Kidney epithelial cell (primary cell): ENCODE measurements at places on chromosomes 2 and 18. TPM values are rescaled to one million over a fixed set of nuclear protein-coding genes. Genes with fewer than 3 reads are reported as not detected.

DNA sequence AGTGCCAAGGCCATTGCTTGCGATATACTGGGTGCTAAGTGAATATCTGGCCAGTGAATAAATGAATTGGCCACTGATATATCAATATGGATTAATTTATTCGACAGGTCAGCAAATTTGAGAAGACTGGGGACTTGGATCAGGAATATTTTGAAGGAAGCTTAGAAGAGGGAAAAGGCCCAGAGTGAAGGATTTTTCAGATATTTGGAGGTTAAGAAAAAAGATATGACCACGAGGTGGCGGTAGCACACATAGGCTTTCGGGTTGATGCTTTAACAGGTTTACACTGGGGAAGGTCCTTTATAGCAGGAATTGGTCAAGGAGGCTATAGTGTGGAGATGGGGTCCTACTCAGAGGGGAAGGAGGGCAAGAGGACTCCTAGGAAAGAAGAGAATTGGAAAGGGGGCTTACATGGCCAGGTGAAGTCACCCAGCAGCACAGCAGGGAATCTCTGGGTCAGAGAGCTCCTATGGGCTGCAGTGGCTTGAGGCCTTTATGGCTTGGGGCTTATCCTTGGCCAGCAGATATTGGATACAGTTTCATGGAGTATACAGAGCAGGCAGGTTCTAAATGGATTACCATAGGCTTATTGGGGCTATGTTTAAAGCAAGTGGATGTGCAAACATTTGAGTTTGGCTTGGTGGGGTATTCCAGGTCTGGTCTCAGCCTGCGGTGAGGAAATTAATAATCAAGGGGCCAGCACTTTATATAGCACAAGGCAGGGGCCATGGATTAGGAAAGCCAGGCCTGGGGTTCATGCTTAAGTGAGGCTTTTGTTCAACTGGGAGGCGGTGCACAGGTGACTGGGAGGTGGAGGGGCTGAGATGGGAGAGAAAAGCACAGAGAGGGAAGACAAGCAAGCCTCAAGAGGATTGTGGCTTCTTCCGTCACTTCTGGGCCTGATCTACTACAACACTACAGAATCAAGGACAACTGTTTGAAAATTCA lies 9.7 kb downstream of the IL1RN start:
- no peak for DNase-seq

DNA sequence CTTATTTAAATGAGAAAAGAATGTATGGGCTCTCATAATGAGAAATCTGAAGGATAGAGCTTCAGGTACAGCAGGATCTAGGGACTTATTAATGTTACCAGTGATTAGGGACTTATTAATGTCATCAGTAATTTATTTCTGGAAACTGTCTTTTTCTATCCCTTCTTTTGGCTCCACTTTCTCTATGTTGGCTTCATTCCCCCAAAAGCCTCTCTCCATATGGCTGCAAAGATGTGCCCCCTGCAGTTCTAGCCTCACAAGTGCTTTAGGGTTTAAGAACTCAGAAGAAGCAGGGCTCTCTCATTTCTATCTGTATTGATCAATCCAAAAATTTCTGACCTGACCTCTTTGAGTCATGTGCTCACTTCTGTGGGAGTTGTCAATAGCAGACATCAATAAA lies 480.9 kb downstream of the TXNL1 start:
- DNase-seq = no peak

- no peak for DNase-seq
Measured at GRCh38 chr2:118807668-118808428, 39.6 kb downstream of the EN1 start.

- peak; percentile 1 for DNase-seq
Measured at GRCh38 chr2:32627441-32627813, 423 bp upstream of the TTC27 start.

- DNase-seq = no peak
Measured at GRCh38 chr2:222504191-222504590, 79.8 kb downstream of the SGPP2 start.

DNA sequence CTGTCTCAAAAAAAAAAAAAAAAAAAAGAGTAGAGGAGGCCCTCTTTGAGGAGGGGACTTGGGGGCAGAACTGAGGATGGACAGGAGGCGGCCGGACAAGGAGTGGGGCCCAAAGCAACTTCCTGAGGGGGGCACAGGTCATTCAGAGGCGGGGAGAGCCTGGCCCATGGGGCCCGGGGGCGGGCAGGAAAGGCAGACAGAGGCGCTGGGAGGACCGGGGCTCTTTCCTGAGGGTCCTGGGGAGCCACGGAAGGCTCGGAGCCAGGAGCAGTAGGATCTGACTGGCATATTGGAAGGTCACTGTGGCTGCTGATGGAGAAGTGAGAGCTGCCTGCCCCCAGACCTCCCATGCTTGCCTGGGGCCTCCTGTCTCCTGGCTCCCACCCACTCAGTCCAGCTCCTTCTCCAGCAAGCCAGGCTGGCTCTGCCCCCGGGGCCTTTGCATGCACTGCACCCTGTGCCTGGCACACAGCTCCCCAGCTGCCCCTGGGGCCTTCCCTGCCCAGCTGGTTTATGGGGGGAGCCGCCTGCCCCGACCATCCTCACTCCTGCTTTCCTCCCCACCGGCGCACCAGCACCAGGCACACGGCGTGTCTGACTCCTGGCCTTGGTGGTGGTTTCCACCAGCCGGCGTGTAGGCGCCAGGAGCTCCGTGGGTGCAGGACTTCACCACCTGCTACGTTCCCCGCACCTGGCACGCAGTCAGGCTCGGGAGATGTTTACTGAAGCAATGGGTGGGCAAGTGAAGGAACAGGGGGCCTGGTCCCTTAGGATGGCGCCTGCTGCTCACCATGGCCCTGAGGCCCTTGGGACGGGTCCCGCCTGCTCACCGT lies 5.6 kb downstream of the ESPNL start:
- no peak for DNase-seq

- no peak for DNase-seq
Measured at GRCh38 chr18:40956213-40956612, 998.8 kb upstream of the PIK3C3 start.

DNA sequence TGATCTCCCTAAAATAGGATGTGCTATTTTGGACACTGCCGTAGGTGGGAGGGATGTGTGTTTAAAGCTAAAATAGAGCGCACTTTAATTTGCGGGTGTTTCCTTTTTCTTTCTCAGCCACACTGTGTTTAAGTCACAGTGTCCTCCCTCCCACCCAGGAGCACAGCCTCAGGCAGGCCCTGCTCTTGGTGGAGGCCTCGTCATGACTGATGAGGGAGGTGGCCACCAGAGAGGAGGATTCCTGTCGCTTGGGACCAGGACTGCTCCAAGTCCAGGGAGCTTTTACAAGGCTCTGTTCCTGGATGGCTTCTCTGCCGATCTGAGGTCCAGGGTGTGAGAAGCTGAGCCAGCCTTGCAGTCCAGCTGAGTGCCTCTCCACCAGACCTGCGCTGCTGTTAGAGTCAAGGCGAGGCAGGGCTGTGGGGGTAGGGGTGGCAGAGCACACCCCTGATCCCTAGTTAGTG lies 33.5 kb downstream of the INPP4A start:
- no peak for DNase-seq

PRSS56 gene
- total RNA-seq = not detected in 2 replicates

GPC1 gene
- total RNA-seq = 75.2 and 81.7 TPM in 2 replicates

DNA sequence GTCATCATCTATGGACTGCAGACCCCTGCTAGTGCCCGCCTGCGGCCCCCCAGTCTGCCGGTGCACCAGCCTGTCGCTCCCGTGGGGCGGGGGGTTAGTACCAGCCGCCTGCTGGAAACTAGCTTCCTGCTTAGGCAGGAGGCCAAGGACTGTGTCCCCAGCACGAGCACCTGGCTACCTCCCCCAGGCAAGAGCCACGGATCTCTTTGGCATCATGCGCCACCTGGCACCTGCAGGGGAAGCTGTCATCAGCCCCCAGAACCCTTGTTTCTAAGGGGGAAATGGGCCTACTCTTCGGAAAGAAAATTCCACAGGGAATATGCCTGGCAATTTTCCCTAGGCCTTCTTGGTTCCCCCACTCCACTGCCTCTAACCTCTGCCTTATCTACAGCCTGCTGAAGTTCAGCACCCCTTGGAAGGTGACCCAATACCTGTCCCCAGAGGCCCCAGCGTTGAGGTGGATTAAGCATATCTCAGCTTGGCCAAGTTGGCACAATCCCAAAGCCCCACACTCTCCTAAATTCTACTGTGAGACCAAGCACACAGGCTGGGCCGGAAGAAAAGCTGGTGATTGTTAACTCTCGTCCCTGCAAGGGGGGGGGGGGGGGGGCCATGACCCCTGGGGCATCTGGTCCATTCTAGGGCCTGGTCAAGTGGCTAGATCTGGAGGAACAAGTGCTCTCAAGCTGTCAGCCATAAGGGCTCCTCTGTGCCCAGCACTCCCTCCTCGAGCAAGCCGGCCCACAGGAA lies 62.0 kb upstream of the POMC start:
- no peak for DNase-seq

DNA sequence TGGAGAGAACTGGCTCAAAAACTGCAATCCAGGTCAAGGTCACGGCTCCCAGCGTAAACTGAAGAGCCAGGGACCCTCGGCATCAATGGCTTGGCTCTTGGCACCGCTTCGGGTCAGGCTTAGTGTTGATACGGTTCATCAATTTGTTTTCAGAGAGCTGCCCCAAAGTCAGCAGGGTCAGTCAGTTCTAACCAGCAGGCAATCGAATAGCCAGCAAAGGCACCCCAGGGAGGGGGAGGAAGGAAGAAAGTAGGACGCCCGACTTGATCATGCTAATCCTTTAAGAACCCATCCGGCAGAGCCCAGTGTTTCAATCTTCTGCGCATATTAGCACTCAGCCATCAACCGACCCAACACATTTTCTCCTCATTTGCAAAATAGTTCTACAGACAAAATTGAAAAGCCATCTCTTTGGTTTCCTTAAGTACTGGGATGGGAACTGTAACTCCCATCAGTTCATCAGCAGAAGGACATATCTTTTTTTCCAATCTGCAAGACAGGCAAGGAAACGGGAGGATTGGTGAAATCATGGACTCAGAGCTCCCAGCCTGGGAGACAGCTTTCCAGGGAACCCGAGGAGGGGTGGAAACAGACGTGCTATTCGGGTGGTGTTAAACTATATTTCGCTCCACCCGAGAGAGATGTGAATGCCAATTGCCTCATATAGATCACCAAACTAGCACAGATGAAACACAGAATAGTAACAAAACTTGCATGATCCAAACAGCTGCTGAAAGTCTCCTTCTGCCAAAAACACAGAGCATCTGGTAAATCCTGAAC lies 40.7 kb upstream of the CABLES1 start:
- DNase-seq = no peak

- no peak for DNase-seq
Measured at GRCh38 chr18:23306822-23307221, 146.3 kb upstream of the RIOK3 start.

RAB6C gene
- 0.04 and 0.34 TPM in 2 replicates for total RNA-seq

PTPRN gene
- 2.5 and 3.8 TPM in 2 replicates for total RNA-seq

FAM237A gene
- not detected in 2 replicates for total RNA-seq

FSHR gene
- total RNA-seq = not detected in 2 replicates

TLX2 gene
- total RNA-seq = 0.27 TPM in 1 of 2 replicates, not detected in the other

PLEKHM3 gene
- total RNA-seq = 6.3 and 11.2 TPM in 2 replicates

GRCh38 chr2:5227062-5227699 lies 465.0 kb upstream of the SOX11 start:
- peak; percentile 29 for DNase-seq

MYO3B gene
- total RNA-seq = 0.68 and 1.1 TPM in 2 replicates

HRH4 gene
- 0.07 TPM in 1 of 2 replicates, not detected in the other for total RNA-seq

GRCh38 chr18:32618546-32618945 lies 147.9 kb upstream of the GAREM1 start:
- no peak for DNase-seq

IL1F10 gene
- not detected in 2 replicates for total RNA-seq

BOLL gene
- not detected in 2 replicates for total RNA-seq

DNA sequence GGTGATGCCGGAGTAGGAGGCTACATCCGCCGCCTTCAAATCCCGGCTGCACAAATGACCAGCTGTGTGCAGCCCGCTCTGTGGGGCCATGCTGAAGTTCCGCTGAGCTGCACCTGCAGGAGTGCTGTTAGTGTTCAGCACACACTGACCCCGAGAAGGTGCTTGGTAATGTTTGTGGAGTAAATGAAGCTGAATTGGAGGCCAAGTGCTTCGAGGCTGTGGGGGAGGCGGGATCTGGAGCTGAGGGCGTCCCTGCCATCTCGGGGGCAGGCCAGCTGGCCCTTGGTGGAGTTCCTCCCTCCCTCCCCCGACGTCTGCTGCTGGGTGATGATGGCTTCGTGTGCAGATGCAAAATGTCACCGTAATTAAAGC lies 23.2 kb downstream of the KCNF1 start:
- no peak for DNase-seq

- DNase-seq = no peak
Measured at GRCh38 chr2:234235191-234235590, 184.7 kb downstream of the SPP2 start.

GRCh38 chr2:43605851-43606250 lies 10.0 kb upstream of the THADA start:
- no peak for DNase-seq

GRCh38 chr2:112941753-112942653 lies 31.0 kb downstream of the IL37 start:
- DNase-seq = peak; percentile 53

- DNase-seq = no peak
Measured at GRCh38 chr2:101710471-101711318, 13.2 kb downstream of the MAP4K4 start.

CTAGE1 gene
- total RNA-seq = not detected in 2 replicates

MSTN gene
- not detected in 2 replicates for total RNA-seq

DNA sequence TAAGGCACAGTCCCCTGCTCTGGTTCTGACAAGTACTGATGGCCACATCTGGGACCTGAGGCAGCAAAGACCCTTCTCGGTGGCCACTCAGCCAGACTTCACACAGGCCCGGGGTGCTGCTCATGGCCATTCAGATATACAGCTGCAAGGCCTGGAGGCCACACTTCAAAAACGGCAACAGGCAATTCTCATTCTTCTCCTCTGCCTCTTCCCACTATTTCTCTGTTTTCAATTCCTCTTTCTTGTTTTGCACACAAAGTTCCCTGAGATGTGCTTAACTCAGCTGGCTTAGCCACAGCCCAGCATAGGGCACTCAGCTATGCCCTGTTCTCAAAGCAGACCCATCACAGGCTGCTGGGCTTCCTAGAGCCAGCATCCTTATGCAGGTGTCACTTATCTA lies 29.9 kb downstream of the PTPN18 start:
- no peak for DNase-seq

DNA sequence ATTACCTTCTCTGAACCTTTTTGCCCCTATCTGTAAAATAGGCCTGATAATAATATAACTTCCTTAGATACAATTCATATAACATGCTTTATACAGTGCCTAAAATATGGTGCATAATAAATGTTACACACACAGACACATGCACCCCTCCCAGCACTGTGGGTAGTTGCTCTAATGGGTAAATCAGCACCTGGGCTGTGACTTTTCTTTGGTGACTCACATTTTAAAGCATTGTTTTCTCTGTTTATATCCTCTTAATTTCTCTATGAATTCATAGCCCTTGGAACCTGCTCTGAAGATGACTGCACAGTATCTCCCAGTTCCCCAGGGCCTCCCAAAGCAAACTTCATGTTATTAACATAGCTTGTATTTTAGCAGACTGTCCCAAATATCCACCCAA lies 248.2 kb upstream of the TNP1 start:
- no peak for DNase-seq
